ENCODE measurements at places on chromosomes 1 and 21.

GRCh38 chr1:101632548-101633272 lies 364.0 kb downstream of the OLFM3 start:
- no peak for DNase-seq

DNA sequence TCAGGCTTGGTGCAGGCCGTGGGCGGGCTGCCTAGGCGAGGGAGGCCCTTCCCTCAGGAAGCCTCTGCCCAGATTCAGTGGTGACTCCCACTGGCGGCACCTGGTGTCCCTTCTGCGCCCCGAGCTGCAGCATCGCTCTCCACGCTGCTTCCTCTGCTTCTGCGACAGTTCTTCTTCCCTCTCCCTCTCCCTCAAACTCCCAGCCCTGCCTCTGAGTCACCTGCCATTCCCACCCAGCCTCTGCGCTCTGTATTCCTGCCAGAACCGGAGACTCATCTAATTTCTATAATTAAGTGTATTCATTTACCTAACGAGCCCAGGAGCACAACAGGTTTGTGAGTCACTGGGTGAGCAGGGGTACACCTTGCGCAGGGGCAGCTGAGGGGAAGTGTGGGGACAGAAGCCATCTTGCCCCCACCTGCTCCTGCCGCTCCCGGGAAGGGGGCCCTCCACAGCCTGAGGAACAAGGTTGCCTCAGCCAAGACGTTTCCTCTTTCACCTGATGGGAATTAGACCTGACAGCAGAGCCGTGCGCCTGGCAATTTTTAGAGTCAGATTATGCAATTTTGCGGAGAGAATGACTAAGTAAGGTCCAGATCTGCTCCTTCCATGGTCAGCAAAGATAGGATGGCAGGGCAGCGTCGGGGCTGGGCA lies 19.4 kb downstream of the KCNC4 start:
- DNase-seq = no peak

- no peak for DNase-seq
Measured at GRCh38 chr1:29713857-29714256, 477.5 kb downstream of the PTPRU start.

DNA sequence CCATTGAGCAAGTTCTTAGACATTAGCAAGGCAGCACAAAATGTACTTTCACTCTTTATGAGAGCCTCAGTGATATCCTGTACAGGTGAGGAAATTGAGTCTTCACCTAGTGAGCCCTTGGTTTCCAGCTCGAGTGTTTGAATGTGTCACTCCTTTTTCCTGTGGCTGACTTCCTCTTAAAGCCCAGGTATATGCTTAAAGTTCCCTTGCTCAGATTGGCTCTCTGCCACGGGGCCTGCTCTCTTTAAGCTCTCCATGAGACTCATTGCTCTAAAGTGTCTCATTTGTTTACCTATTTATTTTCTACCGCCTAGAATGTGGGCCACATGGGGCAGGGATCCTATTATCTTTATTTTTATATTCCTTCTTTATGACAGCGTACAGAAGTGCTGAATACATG lies 324.9 kb downstream of the SIPA1L2 start:
- DNase-seq = no peak

DNA sequence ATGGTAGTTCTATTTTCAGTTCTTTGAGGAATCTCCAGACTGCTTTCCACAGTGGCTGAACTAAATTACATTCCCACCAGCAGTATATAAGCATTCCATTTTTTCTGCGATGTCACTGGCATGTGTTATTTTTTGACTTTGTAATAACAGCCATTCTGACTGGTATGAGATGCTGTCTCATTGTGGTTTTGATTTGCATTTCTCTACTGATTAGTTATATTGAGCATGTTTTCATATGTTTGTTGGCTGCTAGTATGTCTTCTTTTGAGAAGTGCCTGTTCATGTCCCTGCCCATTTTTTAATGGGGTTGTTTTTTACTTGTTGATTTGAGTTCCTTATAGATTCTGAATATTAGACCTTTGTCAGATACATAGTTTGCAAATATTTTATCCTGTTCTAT lies 87.9 kb downstream of the RPS6KC1 start:
- DNase-seq = no peak

DNA sequence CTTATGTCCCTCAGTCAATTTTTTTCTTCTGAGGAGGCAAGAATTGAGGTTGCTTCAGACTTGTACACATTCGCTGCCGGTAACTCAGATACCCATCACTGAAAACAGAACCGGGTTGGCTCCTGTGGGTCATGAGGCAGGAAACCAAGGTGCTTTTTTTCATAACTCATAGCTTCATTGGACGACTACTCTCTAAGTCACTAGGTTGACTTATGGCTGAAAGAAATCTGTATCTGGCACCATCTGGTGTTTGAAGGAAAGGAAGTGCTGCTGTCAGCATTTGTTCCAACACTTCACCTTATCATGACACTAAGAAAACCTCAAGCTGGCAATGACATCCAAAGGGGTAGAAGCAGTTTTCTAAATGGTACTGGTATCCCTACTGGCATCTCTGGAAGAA lies 82.3 kb downstream of the TBX19 start:
- DNase-seq = no peak

DNA sequence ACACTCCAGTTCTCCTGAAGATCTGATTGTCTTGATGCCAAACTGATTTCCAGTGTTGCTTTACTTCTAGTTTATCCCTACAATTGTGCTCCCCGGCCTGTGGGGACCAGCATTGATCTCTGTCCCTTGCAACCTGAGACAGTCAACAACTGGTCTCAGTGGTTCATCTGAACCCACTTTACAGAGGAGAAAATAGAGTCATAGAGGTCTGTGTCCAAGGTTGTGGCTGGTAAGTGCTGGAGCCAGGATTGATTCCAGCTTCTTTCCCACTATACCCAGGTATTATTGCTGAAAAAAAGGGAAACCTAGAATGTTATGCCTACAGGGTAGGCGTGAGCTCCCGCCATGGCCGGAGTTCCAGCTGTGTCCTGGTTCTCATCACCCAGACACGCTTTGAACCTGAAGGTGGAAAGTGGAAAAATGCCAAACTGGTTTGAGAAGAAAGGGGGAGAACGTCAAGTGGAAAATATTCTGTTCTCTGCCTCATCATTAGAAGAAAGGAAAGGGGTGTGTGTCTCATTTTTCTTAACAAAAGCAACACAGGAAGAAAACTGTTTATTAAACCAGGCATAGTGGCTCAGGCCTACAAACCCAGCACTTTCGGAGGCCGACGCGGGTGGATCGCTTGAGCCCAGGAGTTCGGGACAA lies 60.7 kb upstream of the ITPKB start:
- DNase-seq = no peak

- DNase-seq = no peak
Measured at GRCh38 chr1:188423073-188423472, 1594.3 kb downstream of the PLA2G4A start.

- no peak for DNase-seq
Measured at GRCh38 chr21:37045556-37045955, 27.3 kb downstream of the PIGP start.

GRCh38 chr1:16464917-16465625 lies 24.5 kb downstream of the NECAP2 start:
- DNase-seq = no peak

DNA sequence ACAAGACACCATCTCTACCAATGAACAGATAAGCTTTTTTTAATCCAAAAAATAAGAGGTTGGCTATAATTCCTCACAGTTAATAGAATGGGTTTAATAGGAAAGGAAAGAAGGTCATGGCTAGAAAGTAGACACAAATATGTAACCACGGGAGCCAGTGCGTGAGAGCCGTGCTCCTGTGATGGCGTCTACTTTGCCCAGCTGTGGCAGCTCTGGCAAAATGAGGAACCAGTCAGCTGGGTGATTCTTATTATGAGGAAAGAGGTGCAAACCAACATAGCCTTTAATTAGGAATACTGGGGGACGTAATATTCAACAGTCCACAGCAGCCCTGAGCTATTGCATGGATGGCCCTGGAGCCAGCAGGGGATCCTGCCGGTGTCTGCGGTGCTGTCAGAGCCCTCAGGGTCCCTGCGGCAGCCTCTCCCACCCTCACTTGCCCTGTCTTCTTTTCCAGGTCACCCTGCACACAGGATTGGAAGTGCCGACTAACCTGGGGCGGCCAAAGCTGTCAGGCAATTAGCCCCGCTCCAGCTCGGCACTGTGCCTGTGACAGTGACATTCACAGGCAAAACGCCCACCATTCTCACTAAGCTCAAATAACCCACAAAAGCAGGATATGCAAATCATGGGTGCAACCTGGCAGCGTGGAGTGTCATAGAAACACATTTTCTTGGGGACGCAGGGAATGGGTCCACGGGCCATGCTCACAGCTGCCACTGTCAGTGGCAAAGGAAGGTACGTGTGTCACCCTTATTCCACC lies 25.9 kb upstream of the GNPAT start:
- no peak for DNase-seq

GRCh38 chr21:39077876-39078275 lies 105.4 kb downstream of the PSMG1 start:
- DNase-seq = no peak

DNA sequence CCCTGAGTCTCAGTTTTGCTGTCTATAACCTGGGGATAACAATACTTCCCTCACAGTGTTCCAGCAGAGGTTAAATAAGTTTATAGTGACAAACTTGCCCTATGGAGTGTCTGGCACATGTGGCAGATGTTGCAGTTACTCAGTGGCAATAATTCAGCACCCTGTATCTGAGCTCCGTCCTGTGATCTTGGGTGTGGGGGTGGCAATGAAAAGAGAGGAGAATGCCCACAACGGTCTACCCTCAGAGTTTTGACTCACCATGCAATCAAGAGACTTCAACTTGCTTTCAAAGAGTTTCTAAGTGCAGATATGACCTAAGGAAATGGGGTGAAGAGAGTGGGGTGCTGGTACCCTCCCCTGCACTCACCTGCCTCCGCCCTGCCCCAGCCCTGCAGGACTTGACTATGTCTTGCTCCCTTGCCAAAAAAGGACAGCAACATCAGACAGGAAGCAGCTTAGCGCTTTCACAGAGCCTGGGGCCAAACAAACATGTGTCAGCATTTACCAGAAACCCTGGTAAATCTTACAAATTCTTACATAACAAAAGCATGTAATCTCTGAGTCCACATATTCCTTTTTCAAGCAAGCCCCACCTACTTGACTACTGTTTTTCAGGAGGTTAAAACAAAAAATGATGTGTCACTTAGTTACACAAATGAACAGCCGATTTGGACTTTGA lies 185.1 kb upstream of the CAMK1G start:
- DNase-seq = no peak

GRCh38 chr1:12581179-12581578 lies 36.8 kb downstream of the DHRS3 start:
- DNase-seq = no peak

DNA sequence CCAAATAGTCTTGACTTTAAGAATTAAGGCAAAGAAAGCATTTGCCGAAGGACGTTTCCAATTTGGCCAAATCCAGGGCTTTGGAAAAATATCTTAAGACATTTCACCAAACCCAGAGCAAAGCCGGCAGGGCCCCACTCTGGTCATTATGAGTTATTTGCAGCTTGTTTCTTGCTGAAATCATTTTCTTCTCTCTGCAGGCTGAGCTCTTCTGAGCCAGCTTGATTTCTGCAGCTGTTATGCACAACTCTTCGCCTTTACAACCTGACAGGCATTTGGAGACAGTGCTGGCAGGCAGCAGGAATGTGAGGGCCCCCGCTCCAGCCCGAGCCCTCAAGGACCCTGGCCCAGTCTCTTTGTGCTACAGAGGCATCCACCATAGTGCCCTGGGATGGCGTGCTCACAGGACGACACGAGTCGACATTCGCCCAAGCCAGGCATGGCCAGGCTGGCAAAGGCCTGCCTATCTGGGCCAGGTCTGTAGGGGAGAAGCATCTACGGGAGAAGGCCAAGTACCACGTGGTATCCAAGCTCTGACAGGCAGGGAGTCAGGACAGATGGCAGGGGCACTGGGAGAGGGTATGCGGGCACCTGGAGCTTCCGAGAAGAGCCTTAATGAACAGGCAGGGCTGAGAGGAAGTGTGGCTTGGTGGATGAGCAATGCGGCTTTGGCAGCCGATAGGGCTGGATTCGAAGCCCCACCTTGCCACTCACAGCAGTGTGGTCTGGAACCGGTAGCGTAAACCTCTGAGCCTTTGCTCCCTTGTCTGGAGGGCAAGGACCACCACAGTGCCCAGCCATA lies 32.3 kb downstream of the SYF2 start:
- no peak for DNase-seq

DNA sequence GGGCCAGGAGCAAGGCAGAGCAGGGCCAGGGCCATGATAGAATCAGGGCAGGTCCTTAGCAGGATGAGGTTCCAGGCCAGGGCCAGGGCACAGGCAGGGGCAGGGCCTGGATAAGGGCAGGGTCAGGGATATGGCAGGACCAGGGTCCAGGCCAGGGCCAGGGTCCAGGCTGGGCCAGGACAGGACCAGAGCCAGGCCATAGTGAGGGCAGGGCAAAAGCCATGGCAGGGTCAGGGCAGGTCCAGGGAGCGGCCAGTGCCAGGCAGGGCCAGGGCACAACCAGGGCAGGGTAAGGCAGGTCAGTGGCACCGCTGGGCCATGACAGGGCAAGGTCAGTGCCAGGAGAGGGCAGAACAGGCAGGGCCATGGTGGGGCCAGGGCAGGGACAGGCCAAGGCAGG lies 152.2 kb downstream of the LIPI start:
- DNase-seq = no peak
